SW 1271 (cell line): ENCODE measurements at places on chromosomes 1 and 21.

GRCh38 chr1:232878086-232878485, 72.3 kb upstream of the NTPCR start:
- DNase-seq: no peak

DNA sequence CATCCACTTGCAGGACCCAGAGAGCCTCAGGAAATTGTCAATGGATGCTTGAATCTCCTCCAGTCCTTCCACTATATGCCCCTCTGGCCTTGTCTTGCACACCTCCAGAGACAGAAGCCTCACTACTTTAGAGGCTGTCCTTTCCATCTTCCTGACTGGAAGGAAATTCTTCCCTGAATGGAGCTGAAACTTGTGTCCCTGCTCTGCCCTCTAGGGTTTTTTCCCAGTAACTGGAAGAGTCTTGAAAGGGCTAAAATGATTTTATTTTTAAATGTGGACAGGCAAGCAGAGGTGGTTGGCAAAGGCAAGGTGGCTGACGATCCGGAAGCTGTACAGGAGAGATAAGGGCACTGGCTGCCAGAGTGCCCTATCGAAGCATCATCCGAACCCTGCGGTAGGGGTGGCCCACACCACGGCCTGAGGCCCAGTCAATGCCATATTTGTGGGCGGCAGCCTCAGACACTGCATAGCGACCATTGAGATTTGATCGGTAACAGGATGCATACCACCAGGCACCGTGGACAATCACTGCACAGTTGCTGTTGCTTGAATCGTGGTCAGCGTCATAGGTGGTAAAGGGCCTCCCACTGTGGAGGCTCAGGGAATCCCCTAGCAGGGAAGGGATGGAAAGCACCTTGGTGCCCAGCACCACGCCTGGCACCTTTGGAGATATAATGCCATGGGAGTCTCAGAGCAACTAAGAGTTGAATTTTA, 2.3 kb upstream of the MAP3K6 start:
- no peak for DNase-seq

- DNase-seq: no peak
These were observed 10.6 kb upstream of the SUMO3 start for GRCh38 chr21:44828362-44829056.

DNA sequence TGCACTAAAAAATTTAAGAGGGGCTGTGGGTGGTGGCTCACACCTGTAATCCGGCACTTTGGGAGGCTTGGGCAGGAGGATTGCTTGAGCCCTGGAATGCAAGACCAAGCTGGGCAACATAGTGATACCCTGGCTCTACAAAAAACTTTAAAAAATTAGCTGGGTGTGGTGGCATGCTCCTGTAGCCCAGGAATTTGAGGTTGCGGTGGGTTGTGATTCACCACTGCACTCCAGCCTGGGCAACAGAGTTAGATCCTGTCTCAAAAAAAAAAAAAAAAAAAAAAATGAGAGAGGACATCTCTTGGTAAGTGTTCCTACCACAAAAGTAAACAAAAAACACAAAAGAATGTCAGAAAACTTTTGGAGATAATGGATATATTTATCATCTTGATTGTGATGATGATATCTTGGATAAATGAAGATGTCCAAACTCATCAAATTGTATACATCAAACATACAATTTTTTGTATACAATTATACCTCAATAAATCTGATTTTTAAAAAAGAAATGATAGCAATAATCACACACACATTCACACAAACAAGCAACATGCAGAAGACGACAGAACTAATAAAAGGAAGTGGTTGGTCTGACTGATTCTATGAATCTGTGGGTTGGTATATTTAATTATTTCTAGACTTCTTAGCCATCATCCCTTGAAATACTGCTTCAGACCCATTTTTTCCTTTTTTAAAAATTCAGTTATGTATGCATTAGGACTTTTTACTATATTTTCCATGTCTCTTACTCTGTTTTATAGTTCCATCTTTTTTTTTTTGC, 465.9 kb downstream of the PLA2G4A start:
- no peak for DNase-seq

DNA sequence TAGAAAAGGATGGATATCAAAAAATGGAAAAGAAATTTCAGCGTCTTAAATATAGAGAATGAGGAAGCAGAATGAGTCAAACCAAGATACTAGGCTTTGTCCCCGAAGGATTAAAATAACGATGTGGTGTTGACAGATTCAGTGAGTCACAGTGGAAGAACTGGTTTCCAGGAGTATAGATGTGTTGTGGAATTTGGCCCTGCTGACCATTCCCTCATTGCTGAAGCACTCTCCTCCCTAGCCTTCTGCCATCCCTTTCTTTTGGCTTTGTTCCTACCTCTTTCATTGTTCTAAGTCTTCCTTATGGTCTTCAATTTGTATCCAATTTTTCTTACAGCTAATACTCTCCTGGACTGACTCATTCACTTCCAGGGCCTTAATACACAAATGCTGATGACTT, 23.1 kb upstream of the USP25 start:
- no peak for DNase-seq

GRCh38 chr1:204288021-204288588, 71.6 kb downstream of the PLEKHA6 start:
- DNase-seq: no peak

DNA sequence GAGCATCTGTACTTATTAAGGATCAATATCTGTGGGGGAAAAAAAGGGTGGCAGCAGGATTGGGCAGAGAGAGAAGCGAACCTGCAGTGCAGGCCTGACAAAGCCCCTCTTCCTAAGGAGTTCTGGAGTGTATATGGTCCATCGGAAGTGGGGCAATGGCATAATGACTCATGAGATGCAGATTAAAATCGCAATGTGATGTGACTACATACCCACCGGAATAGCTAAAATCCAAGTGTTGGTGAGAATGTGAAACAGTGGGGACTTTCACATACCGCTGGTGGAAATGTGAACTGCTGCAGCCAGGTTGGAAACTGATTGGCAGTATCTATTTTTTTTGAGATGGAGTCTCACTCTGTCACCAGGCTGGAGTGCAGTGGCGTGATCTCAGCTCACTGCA, 8.2 kb upstream of the CREG1 start:
- DNase-seq: no peak

DNA sequence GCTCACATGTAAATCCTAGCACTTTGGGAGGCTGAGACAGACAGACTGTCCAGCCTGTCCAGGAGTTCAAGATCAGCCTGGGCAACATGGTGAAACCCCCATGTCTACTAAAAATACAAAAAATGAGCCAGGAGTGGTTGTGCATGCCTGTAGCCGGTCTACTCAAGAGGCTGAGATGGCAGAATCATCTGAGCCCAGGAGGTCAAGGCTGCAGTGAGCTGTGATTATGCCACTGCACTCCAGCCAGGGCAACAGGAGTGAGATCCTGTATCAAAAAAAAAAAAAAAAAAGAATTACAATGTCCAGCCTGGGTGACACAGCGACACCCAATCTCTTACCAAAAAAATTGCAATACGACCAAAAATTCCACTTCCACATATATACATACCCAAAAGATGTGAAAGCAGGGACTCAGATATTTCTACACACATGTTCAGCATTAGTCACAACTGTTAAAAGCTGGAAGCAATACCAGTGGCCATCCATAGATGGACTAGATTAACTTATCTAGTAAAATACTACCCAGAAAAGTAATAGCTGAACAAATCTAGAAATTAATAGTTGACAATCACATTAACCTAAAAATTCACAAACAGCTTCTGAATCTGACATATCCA, 49.2 kb downstream of the ASH1L start:
- no peak for DNase-seq

GRCh38 chr1:202018468-202019234, 8.3 kb downstream of the ELF3 start:
- DNase-seq: no peak

DNA sequence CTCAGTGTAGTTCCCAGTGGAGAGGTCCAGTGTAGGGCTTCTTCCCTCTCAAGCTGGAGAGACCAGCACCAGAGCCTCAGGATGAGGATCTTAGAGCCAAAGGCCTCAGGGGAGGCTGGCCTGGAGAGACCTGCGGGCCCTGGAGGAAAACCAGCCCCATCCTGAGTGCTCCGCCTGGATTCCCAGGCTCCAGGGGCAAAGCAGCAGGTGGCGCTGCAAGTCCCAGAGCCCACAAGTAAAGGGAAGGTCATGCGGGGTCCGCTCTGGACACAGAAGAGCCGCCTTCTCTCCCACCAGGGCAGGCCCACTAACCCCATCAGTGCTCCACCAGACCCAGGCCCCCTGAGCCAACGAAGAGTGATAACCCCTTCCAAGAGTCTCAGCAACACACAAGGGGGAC, 22.7 kb downstream of the PGBD5 start:
- no peak for DNase-seq

DNA sequence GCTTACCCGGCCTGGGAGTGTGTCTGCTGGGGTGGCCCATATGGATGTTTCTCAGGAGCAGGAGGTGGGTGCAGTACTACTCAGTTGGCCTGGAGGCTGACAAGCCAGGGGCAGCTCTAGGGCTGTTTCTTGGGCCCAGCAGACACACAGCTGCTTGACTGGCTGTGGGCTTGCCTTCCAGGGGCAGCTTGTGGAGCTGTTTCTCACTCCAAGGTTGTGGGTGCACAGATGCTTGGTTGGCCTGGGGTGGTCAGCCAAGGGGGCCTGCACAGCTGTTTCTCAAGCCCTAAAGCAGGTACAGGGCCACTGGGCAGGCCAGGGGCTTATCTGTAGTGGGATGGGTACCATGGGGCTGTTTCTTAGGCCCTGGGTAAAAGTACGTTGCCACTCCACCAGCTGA, 1078.1 kb upstream of the ADGRL2 start:
- no peak for DNase-seq

DNA sequence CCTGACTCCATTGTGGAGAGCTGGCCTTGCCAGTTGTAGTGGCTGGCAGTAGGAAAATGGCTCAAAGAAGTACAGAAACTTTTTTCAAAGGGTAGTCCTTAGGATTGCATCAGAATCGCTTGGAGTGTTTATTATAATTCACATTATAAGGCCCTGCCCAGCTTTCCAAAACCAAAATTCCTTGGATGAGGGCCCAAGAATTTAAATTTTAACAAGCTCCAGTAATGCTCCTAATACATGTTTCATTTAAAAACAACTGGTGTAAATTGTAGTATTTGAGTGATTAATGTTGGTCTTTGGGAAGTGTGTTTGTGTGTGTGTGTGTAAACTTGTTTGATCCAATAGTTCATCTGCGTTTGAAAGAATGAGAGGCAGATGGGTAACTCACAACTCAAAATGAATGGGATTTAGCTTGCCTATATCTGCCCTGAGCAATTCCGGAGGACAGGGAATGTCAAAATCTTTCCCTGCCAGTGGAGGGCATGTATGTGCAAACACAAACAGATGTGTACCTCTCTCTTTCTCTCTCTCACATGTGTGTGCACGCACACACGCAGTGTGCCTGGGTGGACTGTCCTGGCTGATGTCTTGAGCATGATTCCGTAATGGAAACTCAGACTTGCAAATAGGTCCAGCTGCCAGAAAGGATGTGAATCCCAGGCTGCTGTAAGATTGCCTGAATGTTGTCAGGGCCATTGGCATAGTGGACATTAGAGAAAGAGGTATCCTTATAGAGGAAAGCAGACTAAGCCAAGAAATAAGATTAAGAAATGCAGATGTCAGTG, 293.1 kb downstream of the LMX1A start:
- no peak for DNase-seq

GRCh38 chr1:18119771-18120377, 12.3 kb downstream of the IGSF21 start:
- no peak for DNase-seq

DNA sequence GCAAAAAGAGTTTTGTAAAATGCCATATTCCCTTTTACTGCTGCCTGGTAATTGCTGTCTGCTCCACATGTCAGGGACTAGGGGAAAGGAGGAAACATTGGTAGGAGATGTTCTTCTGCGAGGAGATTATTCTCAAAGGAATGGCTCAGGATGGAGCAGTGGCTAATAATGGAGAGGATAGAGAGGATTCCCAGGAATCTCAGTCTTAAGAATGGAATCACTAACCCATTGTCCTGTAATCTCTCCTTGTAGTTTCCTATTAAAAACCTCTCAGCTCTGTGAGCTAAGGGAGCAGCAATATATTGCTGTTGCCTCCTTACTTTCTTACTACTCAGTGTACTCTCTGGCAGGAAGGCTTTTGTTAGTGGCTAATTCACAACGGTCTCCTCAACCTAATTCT, 175.4 kb downstream of the HS2ST1 start:
- DNase-seq: no peak

- no peak for DNase-seq
These were observed 75.3 kb downstream of the DMRTA2 start for GRCh38 chr1:50347933-50348332.

DNA sequence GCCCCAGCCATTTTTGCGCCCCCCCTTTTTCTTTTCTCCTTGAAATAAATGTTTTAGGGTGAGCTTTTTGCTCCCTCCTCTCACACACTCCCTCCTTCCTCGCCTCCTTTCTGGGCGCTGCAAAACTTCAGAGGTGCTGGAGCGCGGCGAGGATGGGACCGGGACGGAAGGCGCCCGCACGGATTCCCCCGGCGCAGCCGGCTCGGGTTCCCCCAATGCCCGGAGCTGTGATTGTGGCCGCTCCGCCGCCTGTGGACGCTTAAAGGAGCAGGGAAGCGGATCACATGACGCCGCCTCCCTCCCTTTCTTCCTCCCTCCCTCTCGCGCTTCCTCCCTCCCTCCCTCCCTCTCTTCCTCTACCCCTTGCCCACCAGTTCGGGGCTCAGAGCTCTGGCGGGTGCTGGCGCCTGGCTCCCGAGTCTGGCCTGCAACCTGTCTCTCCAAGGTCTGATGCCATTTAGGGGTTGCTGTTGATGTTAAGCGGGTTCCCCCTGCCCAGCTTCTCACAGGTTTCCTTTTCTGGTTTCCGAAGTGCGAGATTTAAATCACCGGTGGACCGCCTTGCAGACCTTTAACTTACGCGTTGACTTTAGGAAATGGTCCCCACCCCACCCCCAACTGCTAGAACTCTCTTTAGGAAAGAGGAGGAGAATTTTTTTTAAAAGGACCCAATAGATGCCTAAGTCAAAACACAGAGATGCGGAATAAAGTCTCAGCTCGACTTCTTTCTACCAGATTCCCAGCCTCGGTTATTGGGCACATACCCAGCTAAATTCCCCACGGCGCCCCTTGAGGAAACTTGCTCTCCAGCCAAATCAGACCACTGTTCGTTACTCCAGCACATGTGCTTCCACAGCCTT, at the start of gene WLS:
Gene WLS, minus strand, starts transcription at position 235 of the 860 bp plus-strand sequence. Its CDS starts 224 bp downstream, at position 11.
- DNase-seq: peak; percentile 50

DNA sequence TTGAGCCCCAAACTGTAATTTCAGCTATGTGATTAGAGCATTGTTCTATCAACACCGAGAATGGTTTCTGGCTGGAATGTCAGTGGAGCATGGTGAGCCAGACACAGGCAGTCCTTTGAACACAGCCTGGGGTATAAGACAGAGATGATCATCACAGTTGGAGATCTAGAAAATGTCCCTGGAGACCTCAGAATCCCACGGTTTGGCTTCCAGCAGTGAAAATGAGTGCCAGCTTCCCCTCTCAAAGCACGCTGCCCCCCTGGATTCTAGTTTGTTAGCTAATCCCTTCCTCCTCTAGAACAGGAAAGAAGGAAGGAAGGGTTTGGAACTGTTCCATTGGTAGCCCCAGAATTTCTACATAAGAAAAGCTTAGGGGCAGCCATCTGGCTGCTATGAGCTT, 59.9 kb upstream of the JAK1 start:
- no peak for DNase-seq

- no peak for DNase-seq
These were observed 99.4 kb downstream of the ADSS2 start for GRCh38 chr1:244352156-244352830.

GRCh38 chr21:35540950-35541638, 492.0 kb upstream of the RUNX1 start:
- no peak for DNase-seq
